ENCODE measurements at places on chromosomes 1 and 21.

DNA sequence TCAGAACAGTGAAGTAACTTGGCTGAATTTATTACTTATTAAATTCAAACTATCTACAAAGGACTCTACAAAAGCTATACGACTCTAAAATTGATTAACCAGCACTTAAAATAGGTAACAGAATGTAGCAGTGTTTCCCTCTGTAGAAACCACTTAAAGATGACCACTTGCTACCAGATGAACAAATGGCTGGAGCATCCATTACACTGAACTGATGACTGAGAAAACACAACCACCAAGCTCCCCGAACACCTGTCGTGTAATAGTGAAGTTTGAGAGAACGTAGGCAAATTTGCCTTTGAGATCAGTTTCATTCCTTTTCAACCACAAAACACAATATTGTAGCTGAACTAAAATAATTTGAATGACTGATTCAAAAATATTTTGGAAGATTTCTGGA, 226.7 kb downstream of the KCNT2 start:
- DNase-seq, result no peak

DNA sequence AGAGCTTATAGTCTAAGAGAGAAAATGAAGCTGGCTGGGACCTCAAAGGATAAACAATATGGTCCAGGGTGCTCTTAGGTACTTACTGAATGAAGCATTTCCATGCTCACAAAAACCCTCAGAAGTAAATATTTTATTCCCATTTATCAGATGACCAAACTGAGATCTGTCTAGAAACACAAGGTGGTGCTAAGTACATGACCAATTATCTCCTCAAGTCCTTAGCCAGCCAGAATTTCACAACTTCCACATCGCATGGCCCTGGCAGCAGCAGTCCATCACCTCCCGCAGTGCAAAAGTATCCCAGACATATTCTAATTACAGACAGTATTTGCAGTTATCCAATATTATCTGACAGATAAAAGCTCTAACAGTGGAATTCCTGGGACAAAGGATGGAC, 321.7 kb upstream of the PROX1 start:
- no peak for DNase-seq

- no peak for DNase-seq
Observed at GRCh38 chr1:54480525-54480848, 67.5 kb upstream of the ACOT11 start.

- DNase-seq, result no peak
Observed at GRCh38 chr1:192602757-192603156, 27.2 kb downstream of the RGS1 start.

Data from stimulated activated CD4-positive, alpha-beta T cell treated with anti-CD3 and anti-CD28 coated beads, Interleukin-4, amount 100 ng/mL, for 24 hours (primary cell).